NCI-H1092 treated with DMSO at 0.1 percent for 48 hours (cell line): ENCODE measurements at places on chromosomes 11 and 22.

- DNase-seq, result no peak
Observed at GRCh38 chr11:4125141-4125540, 30.5 kb downstream of the RRM1 start.

GRCh38 chr11:93498161-93498560 lies 45.0 kb downstream of the SMCO4 start:
- DNase-seq, result no peak

GRCh38 chr22:39776295-39777009 lies 117.1 kb downstream of the ENTHD1 start:
- no peak for DNase-seq

DNA sequence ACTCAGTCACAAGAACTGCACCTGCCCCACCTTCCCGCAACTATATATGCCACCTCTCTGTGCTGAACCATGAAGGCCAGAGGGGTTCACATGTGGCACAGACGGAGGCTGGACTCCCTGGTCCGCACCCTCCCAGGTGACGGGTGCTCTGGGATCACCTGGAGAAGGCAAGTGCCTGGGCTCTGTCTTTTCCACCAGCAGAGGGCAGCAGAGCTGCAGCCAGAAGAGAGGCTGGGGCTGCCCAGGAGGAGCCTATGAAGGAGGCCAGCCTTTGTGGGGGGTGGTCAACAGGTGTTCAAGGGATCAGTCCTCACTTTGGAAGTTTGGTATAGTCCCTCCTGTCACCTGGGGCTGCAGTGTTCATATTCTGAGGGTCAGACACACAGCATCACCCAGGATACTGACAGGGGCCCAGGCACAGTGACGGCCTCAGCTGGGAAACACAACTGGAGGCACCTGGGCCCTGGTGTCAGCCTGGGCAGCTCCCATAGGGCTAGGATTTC lies 39.2 kb upstream of the IGLL5 start:
- DNase-seq, result peak; percentile 51

GRCh38 chr11:1468002-1468401 lies 18.6 kb downstream of the MOB2 start:
- no peak for DNase-seq

DNA sequence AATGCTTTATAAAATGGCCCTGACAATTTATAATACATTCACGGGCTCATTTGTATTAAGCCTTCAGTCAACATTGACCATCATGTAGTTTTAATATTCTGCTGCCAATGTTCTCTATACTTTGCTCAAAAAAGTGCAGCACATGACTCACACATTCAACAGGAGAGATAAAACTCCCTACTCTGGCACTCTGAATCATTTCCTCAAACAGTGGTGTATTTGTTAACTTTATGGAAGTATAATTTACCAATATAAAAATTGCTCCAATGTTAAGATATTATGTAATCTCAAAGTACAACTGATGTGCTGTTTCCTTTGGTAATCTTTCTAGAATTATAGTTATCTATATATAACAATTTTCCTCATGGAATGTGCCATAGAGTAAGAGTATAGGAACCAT lies 39.9 kb downstream of the MAML2 start:
- DNase-seq, result no peak

DNA sequence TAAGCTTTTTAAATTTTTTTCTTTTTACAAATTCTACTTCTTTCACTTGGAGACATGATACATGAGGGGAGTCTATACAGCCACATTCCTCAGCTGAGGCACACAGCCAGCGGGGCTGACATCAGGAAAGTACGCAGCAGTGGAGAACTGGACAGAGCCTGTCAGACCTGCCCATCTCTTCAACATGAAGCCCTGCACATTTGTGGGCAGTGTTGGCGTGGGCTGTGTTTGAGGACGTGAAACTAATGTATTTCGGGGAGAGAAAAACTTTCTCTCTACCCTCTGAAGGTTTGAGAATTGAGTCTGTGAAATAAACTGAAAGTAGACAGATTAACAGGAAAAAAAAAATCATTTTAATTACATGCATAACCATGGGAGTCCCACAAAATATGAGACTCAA lies 84.8 kb upstream of the HTATIP2 start:
- no peak for DNase-seq

DNA sequence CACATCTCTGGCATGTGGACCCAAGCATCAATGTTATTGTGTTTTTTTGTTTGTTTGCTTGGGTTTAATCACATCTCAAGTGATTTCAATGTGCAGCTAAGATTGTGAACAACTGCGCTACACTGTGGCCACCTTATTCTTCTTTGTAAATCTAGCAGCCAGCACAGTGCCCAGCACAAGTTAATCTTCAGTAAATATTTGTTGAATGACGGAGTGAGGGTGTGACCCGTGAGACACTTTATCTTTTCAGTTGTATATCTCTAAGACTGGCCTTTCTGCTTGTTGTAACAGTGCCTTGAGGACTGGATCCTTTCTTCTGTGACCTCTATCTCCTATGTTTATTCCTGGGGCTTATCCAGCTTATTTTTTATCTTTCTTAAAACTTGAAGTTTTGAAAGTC lies 21.4 kb upstream of the AMOTL1 start:
- DNase-seq, result no peak

- DNase-seq, result no peak
Observed at GRCh38 chr11:129803533-129803932, 12.1 kb upstream of the TMEM45B start.

- no peak for DNase-seq
Observed at GRCh38 chr11:128520888-128521681, 66.3 kb downstream of the ETS1 start.

- no peak for DNase-seq
Observed at GRCh38 chr11:33713151-33713855, 12.7 kb upstream of the C11orf91 start.

DNA sequence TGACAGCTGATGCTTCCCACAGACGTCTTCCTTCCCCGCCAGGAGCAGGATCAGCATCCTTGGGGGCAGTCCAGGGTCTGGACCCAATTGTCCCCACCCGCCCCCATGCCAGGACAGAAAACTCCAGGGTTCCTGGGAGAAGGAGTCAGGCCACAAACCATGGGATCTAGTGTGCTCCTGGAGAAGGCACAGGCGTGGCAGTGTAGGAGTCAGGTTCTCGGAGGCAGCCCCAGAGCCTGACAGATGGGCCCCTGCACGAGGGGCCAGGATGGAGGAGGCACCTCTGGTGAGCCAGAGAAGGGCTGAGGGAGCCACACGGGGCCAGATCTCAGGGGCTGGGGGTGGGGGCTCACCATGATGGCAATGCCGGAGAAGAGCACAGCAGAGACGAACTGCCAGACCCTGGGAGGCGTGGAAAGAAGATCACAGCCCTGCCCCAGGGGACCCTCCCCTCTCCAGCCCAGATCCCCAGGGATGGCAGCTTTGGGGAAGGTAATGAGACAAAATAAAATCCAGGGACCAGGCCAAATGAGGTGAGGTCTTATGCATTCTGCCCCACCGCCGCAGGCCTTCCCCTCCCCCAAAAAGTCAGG lies 13.6 kb downstream of the TP53I11 start:
- DNase-seq, result no peak

DNA sequence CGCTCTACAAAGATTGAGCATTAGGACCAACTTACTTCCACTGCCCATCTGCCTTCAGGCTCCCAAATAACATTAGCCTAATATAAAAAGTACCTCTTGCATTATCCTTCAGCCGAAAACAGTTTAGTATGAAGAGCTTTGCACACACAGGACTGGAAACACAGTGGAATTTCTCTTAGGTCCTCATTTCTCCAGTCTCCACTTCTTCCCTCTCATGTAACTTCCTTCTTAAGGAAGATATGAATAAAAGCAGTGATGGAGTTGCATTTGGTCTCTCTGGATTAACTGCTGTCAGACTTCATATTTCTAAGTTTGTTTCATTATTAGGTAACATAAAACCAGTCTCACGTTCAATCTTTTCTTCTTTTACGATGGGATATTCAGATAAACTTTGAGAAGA lies 5.6 kb upstream of the MPEG1 start:
- DNase-seq, result no peak

GRCh38 chr11:23112390-23112789 lies 252.1 kb upstream of the CCDC179 start:
- no peak for DNase-seq

DNA sequence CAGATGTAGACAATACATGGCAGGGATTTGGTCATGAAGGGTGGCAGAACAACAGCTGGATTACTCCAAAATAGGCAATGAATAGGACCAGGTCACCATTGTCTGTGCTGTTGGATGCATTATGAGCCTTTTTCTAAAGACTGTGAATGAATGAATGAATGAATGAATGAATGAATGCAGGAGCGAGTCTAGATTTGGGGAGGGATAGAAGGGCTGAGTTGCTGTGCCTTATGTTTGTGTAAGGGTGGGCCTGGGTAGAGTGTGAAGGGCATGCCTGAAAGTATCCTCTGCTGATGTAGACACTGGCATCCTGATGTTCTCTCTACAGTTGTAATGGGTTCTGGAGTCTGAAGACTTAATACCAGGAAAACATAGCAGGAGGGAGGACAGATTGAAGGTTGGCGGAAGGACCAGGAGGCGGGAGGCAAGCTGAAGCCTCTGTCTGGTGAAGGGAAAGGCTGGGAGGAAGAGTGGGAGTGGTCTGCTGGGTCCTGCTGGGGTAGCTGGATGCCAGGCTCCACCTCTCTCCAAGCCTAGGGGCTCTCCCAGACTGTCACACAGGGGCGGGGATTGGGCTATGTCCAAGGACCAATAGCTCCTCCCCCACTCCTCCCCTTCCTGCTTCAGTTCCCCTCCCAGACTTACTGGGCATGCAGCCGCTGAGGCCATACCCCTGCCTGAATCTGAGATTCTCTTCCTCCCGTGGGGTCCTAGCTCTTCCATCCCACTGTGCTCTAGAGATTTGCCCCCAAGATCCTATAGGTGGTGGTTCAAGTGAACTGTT lies 4.8 kb downstream of the TRIM3 start:
- DNase-seq, result no peak

GRCh38 chr11:3902441-3902840 lies 47.0 kb downstream of the STIM1 start:
- DNase-seq, result no peak

DNA sequence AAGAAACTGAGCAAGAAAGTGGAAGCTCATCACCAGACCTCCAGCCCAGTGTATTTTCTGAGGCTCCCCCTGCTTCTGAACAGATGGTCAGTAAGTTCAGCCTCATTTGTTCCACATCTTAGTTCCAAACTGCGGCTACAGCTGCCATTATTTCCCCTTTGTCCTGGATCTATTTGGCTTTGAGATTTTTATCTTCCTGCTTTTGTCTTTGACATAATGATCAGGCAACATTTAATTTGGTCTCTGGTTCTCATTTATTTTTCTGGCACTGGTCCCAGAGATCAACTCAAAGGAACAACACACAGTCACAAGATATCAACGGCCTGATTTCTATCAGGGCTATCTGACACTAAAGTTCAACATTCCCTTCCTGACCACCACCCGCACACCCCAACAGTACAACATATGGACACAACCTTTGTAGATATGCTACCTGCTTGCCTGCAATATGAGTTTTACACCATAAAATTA lies 137.5 kb downstream of the FAM76B start:
- DNase-seq, result peak; percentile 18

DNA sequence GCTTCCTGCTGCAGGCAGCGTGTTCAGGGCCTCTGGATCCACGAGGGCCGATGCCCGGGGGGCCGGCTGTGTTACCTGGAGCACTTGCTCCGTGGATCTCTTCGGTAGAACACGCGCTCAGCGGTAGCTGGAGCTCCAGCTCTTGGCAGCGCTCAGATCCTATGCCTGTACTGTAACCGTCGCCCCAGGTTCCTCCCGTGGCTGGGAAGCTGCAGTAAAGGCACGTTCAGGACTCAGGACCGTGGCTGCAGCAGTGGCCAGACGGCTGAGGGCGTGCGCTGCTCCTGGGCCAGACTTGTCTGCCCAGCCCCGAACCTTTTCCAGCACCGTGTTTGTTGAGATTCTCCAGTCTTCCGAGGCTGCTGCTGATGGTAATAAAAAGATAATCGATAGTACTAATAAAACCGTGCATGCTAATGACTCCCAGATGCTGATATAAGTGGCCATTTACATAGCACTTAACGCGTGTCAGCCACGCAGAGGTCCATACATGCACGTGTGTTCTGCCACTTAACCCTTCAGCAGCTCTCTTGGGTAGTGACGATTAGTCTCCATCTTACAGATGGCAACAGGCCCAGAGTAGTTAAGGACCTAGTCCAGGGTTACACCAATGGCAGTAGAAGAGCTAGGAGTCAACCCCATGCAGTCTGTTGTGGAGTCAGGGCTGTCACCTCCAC lies 1.4 kb downstream of the MOV10L1 start:
- DNase-seq, result peak; percentile 0

- no peak for DNase-seq
Observed at GRCh38 chr22:17785185-17786184, 11.2 kb upstream of the BID start.

- no peak for DNase-seq
Observed at GRCh38 chr11:76798671-76799065, 15.5 kb downstream of the TSKU start.

GRCh38 chr22:37563153-37564081 lies 3.1 kb downstream of the CDC42EP1 start:
- no peak for DNase-seq

DNA sequence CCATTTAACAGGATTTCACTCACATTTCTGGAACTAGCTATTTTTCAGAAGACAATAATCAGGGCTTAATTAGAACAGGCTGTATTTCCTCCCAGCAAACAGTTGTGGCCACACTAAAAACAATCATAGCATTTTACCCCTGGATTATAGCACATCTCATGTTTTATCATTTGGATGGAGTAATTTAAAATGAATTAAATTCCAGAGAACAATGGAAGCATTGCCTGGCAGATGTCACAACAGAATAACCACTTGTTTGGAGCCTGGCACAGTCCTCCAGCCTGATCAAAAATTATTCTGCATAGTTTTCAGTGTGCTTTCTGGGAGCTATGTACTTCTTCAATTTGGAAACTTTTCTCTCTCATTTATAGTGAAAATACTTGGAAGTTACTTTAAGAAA lies 9.2 kb downstream of the PRSS23 start:
- no peak for DNase-seq

- no peak for DNase-seq
Observed at GRCh38 chr22:46576556-46577367, 39.3 kb upstream of the CELSR1 start.

- DNase-seq, result no peak
Observed at GRCh38 chr11:74400606-74401005, 2.4 kb upstream of the PGM2L1 start.

DNA sequence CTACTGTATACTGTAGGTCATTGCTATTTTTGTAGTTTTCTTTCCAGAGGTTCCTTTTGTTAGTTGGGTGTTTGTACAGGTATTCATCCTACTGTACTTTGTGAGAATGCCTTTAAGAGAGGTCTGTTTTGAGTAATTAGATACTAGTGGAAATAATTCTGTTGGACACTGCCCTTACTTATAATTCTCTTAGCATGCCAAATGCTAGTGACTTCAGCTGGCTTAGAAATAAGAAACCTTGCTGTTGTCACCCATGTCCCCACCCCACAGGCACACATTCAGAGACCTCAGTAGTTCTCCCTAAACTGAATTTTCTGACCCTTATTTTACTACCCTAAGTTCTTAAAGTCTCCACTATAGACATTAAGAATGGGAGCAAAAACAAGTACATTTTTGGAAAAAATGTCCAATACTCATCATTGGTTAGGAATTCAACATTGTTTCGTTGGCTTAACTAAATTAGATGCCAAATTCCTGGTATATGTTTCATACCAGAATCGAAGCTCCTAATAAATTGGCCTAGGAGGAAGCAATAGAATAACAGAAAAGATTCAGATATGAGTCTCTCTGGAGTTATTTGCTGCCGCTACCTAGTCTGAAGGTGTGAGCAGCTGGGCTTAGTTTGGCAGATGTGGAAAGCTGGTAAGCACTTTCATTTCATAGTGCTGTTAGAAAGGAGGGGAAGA lies 28.4 kb downstream of the ZNF143 start:
- no peak for DNase-seq
